RWPE1 (cell line): ENCODE measurements at places on chromosomes 6 and 20.
A peak's percentile ranks its signal among the peaks of the same experiment; 100 is the strongest.

- no peak for DNase-seq
These were observed 164.3 kb upstream of the MLN start for GRCh38 chr6:33967966-33968724.

DNA sequence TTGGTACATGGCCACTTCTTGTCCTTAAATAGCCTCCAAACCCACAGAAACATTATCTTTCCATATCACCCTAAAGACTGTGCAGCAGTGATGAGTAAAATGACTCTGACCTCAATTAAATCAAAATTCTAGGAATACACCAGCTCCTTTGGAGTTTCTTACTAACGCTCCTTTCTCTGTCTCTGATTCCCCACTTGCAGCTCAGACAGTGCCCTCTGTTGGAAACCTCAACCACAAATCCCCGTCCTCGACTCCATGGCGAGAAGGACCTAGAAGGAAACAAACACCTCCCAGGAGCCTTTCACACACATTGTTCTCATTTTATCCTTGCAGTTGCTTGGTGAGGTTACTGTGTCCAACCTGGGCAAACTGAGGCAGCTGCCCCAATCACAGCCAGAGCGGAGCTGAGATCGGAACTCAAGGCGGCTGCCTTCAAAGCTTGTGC is 17.7 kb upstream of the PARD6B start:
- no peak for DNase-seq

DNA sequence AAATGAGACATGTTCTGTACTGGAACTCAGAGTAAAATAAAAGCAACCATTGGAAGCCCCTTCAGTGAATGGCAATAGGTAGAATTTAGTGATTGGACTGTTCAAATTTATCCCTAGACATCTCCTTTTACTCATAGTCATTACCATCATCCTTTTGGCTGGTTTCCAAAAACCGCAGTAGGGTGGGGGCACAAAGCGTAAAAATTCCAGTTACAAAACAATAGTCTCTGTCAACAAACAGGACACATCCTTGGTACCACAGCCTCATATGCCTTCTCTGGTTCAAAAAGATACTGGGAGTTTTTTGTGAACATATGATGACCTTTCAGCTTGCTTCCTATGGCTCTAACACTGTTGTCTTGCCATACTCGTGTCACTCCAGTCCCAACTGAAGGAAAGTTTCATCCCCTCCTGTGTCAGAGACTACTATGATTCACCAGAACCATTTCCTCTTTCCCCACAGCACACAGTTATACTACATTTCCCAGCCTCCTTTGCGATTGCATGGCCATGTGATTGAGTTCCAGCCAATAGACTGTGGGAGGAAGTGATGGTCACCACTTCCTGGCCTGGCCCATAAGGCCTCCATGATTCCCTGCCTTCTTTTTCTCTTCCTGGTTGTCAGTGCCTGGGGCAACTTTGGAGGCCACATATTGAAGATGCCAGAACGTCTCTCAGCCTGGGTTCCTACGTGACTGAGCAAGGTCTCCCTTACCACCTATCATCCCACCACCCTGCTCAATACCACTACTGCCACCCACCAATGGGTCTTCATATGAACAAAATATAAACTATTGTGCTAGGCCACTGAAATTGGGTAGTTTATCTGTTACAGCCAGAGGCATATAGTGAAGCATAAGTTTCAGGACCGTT is 162.4 kb downstream of the ID4 start:
- peak; percentile 4 for DNase-seq

DNA sequence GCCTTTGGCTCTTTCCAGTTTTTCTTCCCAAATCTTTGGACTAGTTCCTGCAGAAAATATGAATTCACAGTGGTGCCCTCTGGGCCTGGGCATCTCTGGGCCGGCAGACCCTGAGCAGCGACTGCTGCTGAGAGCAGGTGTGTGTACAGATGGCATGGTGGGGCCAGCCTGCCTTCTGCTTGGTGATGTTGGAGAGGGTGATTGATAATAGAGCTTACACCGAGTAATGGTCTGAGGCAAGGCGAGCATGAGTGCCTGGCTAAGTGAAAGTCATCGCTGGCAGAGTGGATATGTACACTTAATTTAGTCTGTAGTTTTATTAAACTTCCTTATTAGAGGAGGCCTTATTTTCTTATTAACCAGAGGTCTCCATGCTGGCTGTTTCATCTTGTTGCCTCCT is 156.9 kb downstream of the CDKAL1 start:
- no peak for DNase-seq

DNA sequence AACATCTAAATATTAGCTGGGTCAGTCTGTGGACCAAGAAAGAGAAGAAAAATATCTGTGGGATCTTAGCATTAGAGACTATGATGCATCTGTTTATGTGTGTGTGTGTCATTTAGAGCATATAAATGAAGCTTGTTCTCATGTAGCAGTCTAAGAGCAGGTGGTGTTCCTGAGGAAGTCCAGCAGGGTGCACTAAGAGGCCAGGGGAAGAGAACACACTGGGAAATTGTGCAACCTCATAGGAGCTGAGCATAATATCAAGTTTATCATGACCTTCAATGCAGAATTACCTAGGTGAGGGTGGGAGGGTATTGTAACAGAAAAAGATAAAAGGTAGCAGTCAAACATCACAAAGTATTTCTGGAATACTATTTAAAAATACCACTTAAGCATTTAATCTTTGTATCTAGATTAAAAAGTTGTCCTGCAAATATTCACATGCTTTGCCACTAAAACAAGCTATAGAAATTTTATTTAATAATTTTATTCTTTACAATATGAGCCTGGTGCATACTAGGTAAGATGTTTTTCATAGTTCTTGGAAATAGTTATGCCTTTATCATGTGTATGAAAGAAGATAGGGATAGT is 80.5 kb downstream of the SMPDL3A start:
- peak; percentile 54 for DNase-seq

DNA sequence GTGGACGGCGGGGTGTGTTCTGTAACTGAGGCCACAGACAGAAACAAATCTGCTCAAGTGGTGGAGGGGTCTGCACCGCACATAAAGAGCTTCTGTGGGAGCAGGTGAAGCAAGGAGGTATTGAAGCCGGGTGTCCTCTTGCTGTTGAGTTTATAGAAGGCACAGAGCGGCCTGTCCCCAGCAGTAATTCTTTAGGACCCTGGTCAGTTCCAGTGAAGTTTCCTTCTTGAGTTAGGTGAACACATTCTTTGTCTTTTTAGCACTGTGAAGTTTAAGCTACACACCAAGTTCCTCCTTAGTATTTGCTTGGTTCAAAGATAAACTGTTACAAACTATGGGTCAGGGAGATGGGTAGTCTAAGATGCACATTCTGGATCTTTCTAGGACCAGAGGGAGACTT is 6.1 kb downstream of the PRDM1 start:
- DNase-seq, result no peak

- DNase-seq, result no peak
These were observed 340.0 kb downstream of the ADGRB3 start for GRCh38 chr6:68975064-68975463.

DNA sequence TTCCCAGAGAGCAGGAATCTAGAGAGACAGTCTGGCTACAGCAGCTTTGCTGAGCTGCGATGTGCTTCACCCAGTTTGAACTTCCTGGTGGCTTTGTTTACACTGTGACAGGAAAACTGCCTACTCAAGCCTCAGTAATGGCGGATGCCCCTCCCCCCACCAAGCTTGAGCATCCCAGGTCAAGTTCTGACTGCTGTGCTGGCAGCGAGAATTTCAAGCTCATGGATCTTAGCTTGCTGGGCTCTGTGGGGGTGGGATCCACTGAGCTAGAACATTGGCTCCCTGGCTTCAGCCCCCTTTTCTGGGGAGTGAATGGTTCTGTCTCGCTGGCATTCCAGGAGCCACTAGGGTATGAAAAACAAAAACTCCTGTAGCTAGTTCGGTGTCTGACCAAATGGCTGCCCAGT is 91.0 kb upstream of the ESR1 start:
- DNase-seq, result no peak

DNA sequence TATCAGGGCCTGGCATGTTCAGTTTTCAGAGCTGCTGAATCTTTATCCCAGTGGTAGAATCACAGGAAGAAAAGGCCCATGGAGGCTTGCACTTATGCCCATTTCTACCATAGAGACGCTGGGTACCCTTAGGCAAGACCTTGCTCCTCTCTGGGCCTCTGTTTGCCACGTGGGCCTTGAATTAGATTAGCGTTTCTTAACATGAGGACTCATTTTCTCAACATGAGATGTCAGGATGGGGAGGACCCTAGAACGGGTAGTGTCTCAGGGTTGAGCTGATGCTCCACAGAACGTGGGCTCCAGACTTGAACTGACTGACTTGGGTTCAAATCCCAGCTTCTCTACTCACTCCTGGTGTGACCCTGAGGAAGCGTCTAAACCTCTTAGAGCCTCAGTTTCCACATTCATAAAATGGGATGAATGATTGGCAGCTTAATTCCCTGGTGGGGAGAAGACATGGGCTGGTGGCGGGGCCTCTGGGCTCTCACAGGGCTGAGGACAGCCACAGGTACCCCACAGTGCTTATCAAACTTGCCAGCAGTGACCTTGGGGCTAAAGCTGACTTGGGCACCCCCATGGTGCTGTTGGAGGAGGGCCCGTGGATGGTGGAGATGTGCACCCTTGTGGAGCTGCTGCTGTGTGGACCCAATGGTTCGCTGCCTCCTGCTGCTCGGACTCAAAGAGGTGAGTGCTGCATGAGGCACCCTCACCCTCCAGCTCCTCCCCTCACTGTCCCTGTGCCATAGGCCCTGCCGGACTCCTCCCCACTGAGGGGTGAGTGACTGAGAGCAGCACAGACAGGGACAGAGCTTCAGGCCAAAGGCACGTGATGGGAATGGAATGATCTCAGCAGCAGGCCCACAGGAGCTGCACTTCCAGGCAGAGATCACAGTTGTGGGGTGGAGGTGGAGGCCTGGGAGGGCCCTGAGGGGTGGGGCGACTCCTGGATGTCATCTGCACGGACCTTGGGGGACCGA is 28.2 kb downstream of the SUN5 start:
- DNase-seq, result no peak

DNA sequence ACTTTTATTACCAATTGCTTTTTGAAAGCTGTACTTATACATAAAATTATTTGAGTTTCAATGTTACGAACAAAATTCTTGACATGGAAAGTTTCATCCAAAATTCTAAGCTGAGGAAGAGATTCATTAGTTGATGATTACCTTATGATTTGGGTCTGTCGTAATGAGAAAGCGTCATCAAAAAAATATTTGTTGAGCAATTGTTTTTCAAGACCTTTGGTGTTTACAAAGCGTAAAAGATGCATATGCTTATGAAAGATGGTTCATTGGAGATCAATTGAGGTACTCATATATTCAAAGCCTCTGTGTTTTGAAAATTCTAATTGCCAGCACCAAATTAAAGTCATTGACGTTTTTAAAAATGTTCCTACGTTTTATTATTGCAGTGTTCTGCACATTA is 110.5 kb upstream of the DOK5 start:
- DNase-seq, result no peak

GRCh38 chr6:84756877-84757276 is 7.5 kb downstream of the TBX18 start:
- DNase-seq, result no peak

- no peak for DNase-seq
These were observed 80.7 kb upstream of the CNKSR3 start for GRCh38 chr6:154591234-154591633.

DNA sequence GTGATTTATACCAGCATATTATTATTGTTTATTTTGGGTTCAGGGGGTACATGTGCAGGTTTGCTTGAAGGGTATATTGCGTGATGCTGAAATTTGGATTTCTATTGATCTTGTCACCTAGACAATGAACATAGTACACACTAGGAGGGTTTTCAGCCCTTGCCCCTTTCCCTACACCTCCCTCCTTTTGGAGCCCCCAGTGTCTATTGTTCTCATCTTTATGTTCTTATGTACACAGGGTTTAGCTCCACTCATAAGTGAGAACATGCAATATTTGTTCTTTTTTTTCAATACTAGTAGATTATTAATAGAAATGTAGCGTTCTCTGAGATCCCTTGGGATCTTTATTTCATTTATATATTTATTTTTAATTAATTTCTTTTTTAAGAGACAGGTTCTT is 79.2 kb upstream of the MRAP2 start:
- DNase-seq, result no peak
